ENCODE measurements at places on chromosomes 5 and 9.
A peak's percentile ranks its signal among the peaks of the same experiment; 100 is the strongest.

DNA sequence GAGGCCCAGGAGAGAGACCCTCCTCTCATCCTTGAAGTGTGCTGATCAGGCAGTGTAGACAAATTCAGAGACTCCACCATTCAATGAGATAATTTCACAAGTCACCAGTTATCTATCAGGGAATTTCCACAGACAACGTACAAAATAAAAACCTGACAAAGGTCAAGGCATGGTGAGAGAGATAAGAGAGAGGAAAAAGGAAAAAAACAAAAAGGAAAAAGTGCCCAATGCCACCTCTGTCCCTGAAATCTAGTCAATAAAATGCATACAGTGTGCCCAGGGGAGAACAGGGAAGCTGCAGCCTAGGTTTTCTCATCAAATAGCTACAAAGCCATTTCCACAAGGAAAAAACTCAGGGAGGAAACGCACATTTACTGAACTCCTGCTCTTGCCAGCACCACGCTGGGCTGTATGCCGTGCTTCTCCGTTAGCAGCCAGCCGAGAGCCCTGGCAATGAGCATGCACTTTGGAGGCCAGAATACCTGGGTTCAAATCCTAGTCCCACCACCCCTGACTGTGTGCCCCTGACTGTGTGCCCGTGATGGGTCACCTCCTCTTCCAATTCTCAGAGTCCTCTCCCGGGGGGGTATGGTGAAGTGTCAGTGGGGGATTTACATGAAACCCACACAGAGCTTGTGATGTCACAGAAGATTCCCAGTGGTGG lies 11.6 kb downstream of the WHRN start:
- no peak overlapping the region for H3K4me3 ChIP-seq
- no peak overlapping the region for H3K27ac ChIP-seq
- DNase-seq, result no peak
- H3K36me3 ChIP-seq, result no peaks in the 10 kb centered on the region
- H3K27me3 ChIP-seq, result peaks cover 16% of the 10 kb centered on the region

DNA sequence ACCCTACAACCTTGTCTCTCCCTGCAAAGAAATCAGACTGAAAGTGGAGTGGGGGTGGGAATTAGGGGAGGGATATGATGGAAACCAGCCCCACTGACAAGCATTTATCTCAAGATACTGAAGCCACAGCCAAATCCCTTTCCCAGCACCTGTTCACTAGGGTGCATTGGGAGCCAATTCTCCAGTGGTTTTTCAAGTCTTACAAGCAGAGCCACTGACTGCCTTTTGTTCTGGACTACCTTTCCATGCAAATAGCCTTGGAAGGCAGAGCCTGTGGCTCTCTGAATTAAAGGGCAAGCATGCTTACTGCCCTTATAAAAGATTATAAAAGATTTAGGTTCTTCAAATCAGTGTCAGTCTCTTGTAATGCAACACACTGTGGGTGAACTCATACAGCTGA lies 8.8 kb upstream of the GGTA1 start:
- H3K27me3 ChIP-seq, result peaks cover 5% of the 10 kb centered on the region
- H3K36me3 ChIP-seq, result no peaks in the 10 kb centered on the region
- DNase-seq, result no peak
- no peak overlapping the region for H3K27ac ChIP-seq
- no peak overlapping the region for H3K4me3 ChIP-seq

DNA sequence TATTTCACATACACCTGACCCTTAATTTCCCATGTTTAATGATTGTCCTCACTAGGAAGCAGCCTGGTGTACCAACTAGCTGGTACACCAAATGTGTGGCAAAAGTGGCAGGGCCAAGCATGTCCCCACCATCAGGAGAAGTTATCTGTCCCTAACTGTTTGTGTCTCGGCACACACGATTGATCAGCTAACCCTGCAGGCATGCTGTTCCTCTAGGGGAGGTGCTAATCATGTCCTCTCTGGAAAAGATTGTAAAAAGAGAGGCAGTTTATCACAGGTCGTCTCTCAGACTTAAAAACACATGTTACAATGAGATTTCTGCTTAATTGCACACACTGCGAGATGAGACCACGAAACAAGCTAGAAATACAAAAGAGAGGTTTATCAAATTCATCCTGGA lies 342.7 kb downstream of the DIRAS2 start:
- no peak for DNase-seq
- no peaks in the 10 kb centered on the region for H3K4me1 ChIP-seq
- H3K27ac ChIP-seq, result no peak overlapping the region
- no peaks in the 10 kb centered on the region for H3K36me3 ChIP-seq

GRCh38 chr5:175282611-175283225 lies 161.3 kb downstream of the DRD1 start:
- no peaks in the 10 kb centered on the region for H3K4me1 ChIP-seq
- DNase-seq, result no peak
- no peak overlapping the region for H3K27ac ChIP-seq
- no peak overlapping the region for H3K4me3 ChIP-seq

GRCh38 chr9:126631254-126631653 lies 17.5 kb downstream of the LMX1B start:
- H3K4me1 ChIP-seq, result peaks cover 6% of the 10 kb centered on the region
- no peak for DNase-seq
- H3K4me3 ChIP-seq, result no peak overlapping the region
- peaks cover 61% of the 10 kb centered on the region for H3K27me3 ChIP-seq
- no peak overlapping the region for H3K27ac ChIP-seq

GRCh38 chr5:109862301-109862700 lies 172.6 kb downstream of the MAN2A1 start:
- no peak overlapping the region for H3K4me3 ChIP-seq
- no peak for DNase-seq
- H3K36me3 ChIP-seq, result peaks cover 66% of the 10 kb centered on the region
- H3K27me3 ChIP-seq, result no peaks in the 10 kb centered on the region
- H3K27ac ChIP-seq, result no peak overlapping the region
- H3K4me1 ChIP-seq, result peaks cover 39% of the 10 kb centered on the region

- no peaks in the 10 kb centered on the region for H3K4me1 ChIP-seq
- no peak overlapping the region for H3K4me3 ChIP-seq
- H3K27me3 ChIP-seq, result peaks cover 15% of the 10 kb centered on the region
- DNase-seq, result peak; percentile 14
These were observed 128.4 kb upstream of the IER5L start for GRCh38 chr9:129306318-129306973.

DNA sequence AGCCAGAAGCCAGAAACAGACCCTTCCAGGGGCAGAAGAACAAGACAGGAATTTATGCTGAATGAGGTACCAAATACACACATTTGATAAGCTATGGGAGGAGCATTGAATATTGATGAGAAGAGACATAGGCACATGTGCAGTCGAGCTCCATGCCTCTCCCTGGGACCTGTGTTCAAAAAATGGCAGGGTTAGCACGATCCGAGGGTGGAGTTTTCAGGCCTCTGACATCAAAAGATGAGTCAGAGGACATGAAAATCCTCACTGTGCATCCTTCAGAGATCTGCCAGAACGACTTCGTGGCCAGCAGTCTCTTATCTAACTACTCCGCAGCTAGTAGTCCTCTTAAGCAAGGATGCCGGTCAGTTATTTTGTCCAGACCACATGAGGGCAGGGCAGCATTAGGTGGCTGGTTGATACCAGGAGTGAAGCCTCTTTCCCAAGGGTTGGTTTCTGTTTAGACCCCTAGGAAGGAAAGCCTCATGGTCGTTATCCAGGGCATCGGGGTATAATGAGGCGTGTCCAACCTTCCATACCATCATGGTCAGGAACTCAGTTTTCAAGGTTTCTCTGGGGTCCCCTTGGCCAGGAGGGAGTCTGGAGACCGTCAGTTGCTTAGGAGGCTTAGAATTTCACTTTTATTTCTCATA lies 11.6 kb upstream of the CMBL start:
- peaks cover 7% of the 10 kb centered on the region for H3K27me3 ChIP-seq
- H3K4me1 ChIP-seq, result peaks cover 6% of the 10 kb centered on the region
- no peak overlapping the region for H3K4me3 ChIP-seq
- peaks cover 6% of the 10 kb centered on the region for H3K36me3 ChIP-seq

- no peak overlapping the region for H3K4me3 ChIP-seq
- peaks cover 24% of the 10 kb centered on the region for H3K4me1 ChIP-seq
- no peak overlapping the region for H3K27ac ChIP-seq
- no peaks in the 10 kb centered on the region for H3K27me3 ChIP-seq
These were observed 39.8 kb downstream of the NEK6 start for GRCh38 chr9:124297551-124297901.

- H3K27me3 ChIP-seq, result no peaks in the 10 kb centered on the region
- no peaks in the 10 kb centered on the region for H3K36me3 ChIP-seq
- H3K27ac ChIP-seq, result no peak overlapping the region
These were observed 96.8 kb downstream of the FRMD3 start for GRCh38 chr9:83441390-83441789.

DNA sequence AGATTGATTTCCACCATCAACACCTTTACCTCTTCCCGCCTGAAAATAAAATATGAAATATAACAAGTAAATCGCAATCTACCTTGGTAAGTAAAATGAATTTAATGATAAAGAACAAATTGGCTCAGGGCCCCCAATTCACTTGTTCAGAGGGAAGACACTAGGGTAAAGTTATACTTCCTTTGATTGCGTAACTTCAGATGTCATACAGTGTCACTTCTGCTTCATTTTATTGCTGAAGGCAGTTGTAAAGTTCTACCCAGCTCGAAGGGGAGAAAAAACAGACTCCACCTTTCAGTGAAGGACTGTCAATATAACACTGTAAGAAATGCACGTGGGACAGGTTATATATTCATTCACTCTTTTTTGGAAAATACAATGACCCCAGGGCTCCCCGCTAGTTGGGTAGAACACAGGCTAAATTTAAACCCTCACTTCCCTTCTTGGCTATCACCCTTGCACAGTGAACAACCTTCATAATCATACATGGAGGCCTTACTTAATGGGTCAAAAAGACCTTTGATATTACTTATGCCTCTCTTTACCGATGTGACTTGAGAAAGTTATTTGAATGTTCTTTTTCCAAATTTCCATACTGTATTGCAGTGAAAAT lies 848.8 kb downstream of the MAT2B start:
- no peaks in the 10 kb centered on the region for H3K27me3 ChIP-seq
- no peak for DNase-seq
- no peaks in the 10 kb centered on the region for H3K36me3 ChIP-seq
- H3K27ac ChIP-seq, result no peak overlapping the region
- H3K4me3 ChIP-seq, result no peak overlapping the region

GRCh38 chr5:108726446-108727235 lies 21.1 kb upstream of the FER start:
- H3K36me3 ChIP-seq, result no peaks in the 10 kb centered on the region
- H3K27me3 ChIP-seq, result peaks cover 46% of the 10 kb centered on the region
- peak overlapping the region; percentile 30 for H3K4me3 ChIP-seq
- DNase-seq, result no peak
- peaks cover 25% of the 10 kb centered on the region for H3K4me1 ChIP-seq

GRCh38 chr9:751137-752051 lies 90.1 kb upstream of the DMRT1 start:
- H3K27me3 ChIP-seq, result no peaks in the 10 kb centered on the region
- DNase-seq, result no peak
- no peaks in the 10 kb centered on the region for H3K36me3 ChIP-seq
- H3K4me3 ChIP-seq, result no peak overlapping the region

DNA sequence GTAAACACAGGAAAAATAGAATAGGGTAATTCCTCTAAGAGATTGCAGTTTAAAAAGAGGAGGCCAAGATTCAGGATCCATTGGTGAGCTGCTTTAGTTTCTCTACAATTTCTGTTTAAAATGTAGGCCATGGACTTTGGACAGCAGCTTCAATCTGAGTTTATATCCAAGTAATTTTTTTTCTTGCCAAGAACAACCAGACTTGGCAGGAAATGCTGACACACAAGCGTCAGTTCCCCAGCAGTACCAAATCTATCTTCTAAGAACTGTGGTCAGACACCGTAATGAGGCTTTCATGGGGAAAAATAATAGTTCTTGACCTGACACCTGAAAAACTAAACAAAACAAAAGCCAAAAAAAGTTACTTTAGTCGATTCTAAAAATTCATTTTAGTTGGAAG lies 528.8 kb downstream of the CSNK1G3 start:
- no peak overlapping the region for H3K27ac ChIP-seq
- no peak overlapping the region for H3K4me3 ChIP-seq
- no peaks in the 10 kb centered on the region for H3K36me3 ChIP-seq

DNA sequence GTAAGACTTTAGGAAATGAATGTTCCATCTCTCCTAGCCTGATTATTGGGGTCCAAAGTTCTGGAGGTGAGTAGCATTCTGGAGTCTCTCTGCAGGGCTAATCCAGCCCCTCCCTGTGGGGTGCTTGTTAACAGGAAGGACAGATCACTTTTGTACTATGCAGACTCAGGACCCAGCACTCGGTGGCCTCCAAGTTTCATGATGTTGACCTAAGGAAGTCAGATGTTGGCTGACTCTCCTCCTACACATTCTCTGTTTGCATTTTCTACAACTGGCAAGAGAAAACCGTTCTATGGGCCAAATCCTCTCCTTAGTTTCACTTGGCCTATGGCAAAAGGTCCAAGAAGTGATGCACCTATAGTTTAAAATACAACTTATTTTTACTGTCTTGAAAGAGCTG lies 5.5 kb upstream of the PDE8B start:
- H3K4me1 ChIP-seq, result peaks cover 6% of the 10 kb centered on the region
- no peak overlapping the region for H3K4me3 ChIP-seq
- peaks cover 4% of the 10 kb centered on the region for H3K36me3 ChIP-seq
- no peak overlapping the region for H3K27ac ChIP-seq

DNA sequence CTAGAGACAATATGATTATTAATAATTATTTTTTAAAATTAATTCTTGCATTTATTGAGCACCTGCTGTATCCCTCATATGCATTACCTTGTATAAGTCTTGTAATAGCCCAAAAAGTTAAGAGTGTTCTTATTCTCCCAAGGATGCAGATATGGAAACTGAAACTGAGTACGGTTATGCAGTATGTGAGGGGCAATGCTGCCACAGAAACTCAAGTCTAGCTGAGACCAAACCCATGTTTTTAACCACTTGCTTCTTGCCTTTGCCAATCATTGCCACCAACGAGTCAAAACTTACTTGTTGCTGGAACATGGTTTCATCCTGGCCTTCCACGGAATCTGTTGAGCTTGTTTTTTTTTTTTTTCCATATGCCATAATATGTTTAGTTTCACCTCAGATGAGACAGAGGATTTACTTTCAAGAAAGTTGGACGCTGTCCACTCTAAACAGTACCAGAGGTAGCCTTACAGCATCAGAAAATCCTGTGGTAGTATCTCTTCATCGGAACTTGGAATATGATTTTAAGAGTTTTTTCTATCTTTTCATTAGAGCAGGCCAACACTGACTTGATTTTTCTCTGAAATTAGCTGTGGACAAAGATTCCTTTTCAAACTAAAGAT lies 27.9 kb downstream of the DOCK8 start:
- peak overlapping the region; percentile 79 for H3K27ac ChIP-seq
- peak overlapping the region; percentile 61 for H3K4me3 ChIP-seq
- peak; percentile 42 for DNase-seq
- peaks cover 71% of the 10 kb centered on the region for H3K4me1 ChIP-seq
- no peaks in the 10 kb centered on the region for H3K27me3 ChIP-seq

- no peak overlapping the region for H3K27ac ChIP-seq
- peaks cover 6% of the 10 kb centered on the region for H3K36me3 ChIP-seq
- peak overlapping the region; percentile 48 for H3K4me3 ChIP-seq
- peaks cover 16% of the 10 kb centered on the region for H3K4me1 ChIP-seq
These were observed 2.1 kb downstream of the CHSY3 start for GRCh38 chr5:129906177-129906887.

GRCh38 chr5:132751971-132752580 lies 4.8 kb downstream of the CCNI2 start:
- no peak overlapping the region for H3K4me3 ChIP-seq
- no peaks in the 10 kb centered on the region for H3K27me3 ChIP-seq
- H3K36me3 ChIP-seq, result peaks cover 19% of the 10 kb centered on the region
- H3K4me1 ChIP-seq, result peaks cover 37% of the 10 kb centered on the region
